ENCODE measurements at places on chromosomes 6 and 20.
A peak's percentile ranks its signal among the peaks of the same experiment; 100 is the strongest.

GRCh38 chr6:33427585-33428223 lies 7.8 kb downstream of the SYNGAP1 start:
- DNase-seq = peak; percentile 54

GRCh38 chr6:166555086-166555485 lies 31.4 kb downstream of the RAMACL start:
- no peak for DNase-seq

DNA sequence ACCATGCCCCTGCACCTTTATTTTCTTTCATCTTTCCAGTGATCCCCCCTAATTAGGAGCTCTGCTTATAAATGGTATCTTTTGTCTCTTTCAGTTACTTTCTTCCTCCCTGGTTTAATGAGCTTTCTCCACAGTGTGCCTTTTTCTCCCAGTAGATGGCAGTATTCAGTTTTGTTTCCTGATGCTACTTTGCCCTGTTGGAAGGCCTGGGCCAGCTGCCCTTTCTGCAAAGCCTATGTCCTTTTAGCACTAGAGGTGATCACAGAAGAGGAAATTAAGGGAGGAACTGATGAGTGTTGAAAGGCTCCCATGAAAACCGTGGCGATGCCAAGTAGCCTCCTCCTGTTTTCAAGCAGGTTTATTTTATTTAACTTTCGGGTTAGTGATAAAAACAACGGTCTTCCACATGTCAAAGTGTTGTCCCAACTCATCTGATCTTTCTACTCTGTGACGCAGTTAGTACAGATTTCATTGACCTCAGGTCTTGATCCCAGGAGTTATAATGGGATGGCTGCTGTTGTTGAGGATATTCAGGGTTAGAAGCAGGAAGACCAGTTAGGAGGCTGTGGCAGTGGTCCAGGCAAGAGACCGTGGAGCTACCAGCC lies 184.2 kb upstream of the BMP2 start:
- DNase-seq = no peak

- DNase-seq = no peak
These were observed 337.8 kb downstream of the THBS2 start for GRCh38 chr6:168915855-168916254.

- no peak for DNase-seq
These were observed 187.0 kb downstream of the HDGFL1 start for GRCh38 chr6:22756365-22756764.

DNA sequence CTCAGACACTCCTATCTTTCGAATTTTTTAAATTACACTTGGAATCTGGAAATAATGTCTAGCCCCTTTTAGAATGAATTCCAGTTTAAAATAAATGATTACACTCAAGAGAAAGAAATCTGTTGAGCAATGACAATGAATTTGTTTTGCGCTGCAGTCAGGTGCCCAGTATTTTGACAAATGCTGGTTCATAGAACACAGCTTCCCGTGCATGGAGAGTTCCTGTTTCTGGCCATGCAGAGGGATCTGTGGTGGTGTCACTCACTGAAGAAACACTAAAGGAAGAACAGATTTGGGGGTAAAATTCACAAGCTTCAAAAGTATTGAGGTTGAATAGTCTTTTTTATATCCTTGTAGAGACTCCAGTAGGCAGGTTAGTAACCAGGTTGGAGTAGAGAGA lies 113.4 kb upstream of the CEP85L start:
- no peak for DNase-seq

GRCh38 chr20:24619212-24619611 lies 149.8 kb downstream of the SYNDIG1 start:
- DNase-seq = no peak

DNA sequence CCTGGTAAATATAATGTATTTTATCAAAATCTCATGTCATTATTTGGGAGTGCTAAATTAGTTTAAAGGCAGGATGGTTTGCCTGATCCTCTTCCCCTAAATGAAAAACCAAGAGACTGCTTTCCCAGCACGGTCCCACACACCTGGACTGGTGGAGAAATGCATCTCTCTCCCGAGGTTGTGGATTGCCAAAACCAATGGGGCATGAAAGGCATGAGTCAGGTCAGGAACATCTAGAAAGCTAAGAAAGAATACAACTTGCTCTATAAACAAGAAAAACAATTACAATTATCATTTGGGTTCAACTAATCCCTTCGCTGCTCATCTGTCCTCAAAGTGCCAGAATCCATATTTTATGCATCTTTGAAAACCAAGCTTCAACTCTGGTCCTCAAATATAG lies 308.3 kb upstream of the IRAK1BP1 start:
- DNase-seq = no peak

DNA sequence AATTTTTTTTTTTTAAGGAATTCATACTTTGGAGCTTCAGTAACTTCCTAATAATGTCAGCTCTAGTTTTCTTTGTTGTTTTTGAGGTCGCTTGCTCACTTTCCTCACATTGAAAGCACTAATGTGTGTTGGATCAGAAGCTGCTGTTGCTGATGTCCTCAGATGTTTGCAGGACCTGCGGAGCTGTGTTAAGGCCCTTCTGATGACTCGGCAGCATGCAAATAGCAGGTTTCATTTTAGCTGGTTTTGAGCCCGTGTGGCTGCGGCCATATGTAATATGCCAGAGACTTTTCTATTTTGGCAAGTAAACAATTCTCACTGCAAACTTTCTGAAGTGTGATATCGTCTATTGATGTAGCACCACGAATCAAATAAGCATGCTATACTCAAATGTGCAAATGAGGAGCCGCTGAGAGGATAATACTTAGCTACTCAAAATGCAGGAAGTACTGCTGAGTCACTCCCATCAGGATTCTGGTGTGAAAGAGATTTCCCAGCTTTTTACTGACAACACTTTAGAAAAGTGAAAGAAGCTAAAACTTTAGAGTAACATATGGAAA lies 187.8 kb downstream of the SASH1 start:
- no peak for DNase-seq

GRCh38 chr20:20621195-20621594 lies 91.2 kb downstream of the RALGAPA2 start:
- DNase-seq = no peak
